ENCODE measurements at places on chromosomes 12 and 14.

DNA sequence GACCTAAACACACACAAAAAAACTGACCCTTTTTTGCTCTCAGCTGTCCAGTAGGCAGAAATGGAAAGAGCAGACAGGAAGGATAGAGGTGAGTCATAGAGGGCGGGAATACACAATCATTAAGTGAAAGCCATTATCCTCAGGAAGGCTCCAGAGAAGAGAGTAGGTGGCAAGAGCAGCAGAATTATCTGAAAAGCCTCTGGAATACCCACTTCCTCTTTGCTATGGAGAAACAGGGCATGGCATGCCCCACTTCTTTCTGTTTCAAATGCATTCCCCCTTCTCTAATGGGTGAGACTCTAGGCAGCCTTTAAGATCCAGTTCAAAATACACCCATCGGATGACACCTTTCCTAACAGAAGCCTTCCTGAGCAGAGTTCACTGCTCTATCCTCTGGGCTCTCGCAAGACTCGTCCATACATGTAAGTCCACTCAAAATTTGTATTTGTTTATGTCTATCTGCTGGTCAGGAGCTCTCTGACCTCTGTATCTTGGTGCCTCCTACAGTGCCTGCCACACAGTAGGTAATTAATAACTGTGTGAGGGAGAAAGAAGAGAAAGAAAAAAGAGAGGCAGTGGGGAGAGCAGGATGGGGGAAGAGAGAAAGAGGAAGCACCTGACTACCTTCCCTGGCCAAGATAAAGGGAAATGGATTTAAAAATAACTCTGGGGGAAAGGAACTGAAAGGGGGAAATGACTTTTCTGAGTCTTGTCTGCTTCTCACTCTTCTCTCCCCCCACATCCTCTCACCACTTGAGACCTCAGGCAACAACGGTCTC lies 8.5 kb downstream of the KLHL33 start:
- no peak for DNase-seq

GRCh38 chr14:96486705-96487104 lies 15.5 kb upstream of the PAPOLA start:
- no peak for DNase-seq

- DNase-seq: no peak
Observed at GRCh38 chr14:23025151-23025814, 9.4 kb downstream of the PSMB5 start.

DNA sequence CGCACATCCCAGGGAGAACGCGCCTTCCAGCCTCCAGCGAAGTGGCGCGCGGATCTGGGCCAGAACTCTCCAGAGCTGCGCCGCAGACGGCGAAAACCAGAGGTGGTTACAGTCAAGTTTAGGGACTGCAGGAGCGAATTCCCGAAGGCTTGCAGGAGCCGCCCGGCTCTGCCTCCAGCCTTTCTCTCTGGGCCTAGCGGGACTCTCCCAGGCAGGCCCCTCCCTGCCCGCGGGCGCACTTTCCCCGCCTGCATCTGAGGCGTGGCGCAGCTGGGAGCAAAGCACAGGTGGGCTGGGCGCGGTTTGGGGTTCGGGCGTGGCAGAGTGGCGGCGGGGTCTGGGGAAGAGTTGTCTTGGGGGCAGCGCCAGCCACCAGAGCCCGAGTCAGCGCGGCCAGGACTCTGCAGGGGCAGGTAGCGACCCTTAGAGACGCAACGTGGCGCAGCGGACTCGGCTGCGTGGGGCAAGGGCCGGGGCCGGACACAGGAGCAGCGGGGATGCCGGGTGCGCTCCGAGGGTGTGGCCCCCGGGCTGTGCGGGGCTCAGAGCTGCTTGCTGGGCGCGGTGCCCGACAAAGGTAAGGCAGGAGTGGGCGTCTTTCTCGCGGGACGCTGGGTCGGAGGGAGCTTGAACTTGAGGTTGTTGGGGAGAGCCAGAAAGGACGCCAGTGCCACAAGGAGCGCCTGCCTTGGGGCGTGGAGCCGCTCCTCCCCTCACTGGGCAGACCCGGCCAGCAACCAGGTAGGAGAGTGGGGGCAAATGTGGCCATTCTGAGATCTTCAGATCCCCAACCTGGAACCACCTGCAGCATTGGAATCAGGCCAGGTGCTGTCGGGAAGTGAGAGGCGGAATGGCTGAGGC lies 1126.0 kb downstream of the AACS start:
- no peak for DNase-seq

DNA sequence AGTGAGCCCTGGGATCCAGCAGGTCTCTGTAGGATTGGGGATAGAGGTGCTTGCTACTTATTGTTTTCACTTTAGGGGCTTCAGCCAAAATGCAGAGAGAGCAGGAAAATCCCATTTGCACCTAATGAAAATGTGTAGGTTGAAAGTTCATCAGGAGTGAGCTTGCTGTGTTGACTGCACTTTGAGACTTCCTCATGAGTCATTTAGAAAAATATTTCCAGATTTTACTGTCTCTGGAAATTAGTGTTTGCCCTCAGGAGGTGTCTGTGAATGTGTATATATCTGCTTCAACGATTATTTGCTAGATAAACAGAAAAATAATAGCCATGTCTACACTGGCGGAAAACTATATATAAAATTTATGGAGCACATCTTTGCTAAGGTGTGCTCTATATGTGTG lies 159.3 kb downstream of the CAND1 start:
- no peak for DNase-seq

DNA sequence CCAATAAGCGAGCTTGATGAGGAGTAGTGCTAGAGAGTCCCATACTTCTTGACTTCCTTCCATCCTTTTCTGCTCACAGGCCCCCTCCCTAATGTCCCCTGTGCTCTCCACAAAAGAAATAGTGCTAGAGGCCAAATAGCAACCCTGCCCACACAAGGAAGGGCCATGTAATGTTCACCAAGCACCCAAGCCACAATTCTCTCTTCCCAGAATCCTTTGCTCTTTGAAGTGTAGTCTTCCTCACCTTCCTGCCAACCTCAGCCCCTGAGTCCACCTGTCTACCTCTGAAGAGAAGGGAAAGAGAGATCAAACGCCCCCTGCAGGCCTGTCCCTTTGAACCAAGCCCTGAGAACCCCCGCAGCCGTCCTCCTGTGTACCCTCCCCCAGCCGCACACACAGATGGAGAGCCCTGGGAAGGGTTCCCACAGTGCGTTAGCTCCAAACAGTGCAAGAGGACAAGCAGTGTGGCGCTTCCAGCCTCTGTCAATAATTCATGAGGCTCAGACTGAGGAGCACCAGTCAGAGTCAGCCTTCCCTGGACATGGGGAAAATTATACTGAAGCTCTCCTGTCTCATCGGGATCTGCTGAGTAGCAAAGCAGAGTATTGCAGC lies 1.9 kb upstream of the DHRS4 start:
- no peak for DNase-seq

- DNase-seq: peak; percentile 54
Observed at GRCh38 chr14:70640938-70641547, 673 bp upstream of the TTC9 start.

DNA sequence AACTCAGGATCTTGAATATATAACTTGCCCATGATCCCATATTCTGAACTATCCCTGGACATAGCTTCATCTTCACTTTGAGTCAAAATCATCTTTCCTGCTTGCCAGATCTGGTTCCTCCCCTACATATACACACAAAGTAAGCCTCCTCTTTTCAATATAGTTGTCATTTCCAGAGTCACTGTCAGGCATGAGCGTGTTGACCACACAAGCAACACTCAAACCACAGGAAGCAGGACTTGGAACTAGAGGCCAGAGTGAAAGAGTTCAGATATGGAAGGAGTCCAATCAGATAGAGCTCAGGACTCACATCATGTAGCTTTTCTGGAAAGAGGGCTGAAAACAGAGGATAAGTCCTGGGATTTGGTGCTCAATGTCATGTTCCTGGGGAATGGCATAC lies 1140.6 kb downstream of the BCL11B start:
- no peak for DNase-seq

DNA sequence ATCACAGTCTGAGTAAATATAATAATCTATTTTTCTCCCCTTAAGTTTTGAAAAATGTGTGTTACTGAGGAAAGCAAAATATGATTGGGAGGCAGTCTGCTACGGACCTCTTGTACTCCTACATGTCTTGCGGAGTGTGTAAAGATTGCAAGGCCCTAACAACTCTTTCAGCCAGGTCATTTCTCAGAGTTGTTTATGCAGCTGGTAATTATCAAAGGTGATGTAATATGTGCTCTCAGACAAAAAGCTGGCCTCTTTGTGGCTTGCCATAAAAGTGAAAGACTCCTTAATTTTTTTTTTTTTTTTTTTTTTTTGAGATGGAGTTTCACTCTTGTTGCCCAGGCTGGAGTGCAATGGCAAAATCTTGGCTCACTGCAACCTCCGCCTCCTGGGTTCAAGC lies 40.5 kb upstream of the MON2 start:
- DNase-seq: no peak

DNA sequence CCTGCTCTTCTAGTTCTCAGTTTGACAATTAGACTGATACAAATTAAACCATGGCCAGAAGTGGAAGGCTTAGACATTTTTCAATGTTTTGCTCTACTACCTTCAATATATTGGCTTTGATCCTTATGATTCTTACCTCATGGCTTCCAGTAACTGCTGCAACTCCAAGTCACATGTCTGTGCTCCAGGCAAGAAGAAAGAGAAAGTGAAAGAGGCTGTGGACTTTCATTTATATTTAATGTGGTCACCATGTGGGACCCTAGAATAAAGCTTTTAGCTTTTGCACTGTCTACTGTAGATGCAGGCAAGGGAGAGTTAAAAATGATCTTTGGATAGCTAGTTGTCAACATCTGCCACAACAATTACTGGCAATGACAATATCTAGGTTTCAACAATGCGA lies 214.3 kb upstream of the PDE3A start:
- no peak for DNase-seq

- no peak for DNase-seq
Observed at GRCh38 chr12:133129368-133130037, 571 bp downstream of the ZNF891 start.

GRCh38 chr12:21881965-21882364 lies 59.3 kb downstream of the ABCC9 start:
- no peak for DNase-seq

DNA sequence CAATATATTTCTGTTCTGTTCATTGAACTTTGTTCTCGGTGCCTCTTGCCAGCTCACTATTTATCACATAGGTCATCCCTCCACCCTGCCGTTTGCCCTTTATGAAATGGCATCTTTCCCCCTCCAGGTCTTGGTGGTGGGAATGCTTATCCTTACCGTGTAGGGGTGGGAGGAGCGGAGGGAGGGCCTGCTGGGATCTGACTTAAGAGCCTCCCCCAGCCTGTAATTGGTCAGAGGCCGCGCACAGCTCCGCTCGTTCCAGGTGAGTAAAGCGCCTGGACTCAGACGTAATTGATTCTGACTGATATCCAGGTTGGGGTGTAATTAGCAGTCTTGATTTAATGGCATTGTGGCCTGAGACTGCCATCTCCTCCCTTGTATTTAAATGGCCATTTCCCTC lies 185.3 kb downstream of the TSPAN9 start:
- DNase-seq: no peak

DNA sequence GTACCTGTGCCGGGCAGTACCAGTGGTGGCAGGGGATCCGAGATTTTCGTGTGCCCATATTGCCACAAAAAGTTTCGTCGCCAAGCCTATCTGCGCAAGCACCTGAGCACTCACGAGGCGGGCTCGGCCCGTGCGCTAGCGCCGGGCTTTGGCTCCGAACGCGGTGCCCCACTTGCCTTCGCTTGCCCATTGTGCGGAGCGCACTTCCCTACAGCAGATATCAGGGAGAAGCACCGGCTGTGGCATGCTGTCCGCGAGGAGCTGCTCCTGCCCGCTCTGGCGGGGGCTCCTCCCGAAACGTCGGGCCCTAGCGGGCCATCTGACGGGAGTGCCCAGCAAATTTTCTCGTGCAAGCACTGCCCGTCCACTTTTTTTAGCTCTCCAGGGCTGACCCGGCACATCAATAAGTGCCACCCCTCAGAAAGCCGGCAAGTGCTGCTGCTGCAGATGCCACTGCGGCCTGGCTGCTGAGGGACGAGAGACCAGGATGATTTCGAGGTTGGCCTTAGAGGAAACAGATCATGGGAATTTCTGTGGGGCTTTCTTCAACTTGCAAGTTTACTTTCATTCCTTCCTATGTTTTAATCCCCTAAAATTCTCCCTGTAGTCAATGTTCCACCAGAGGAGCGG lies 1.6 kb downstream of the INSM2 start:
- DNase-seq: no peak

DNA sequence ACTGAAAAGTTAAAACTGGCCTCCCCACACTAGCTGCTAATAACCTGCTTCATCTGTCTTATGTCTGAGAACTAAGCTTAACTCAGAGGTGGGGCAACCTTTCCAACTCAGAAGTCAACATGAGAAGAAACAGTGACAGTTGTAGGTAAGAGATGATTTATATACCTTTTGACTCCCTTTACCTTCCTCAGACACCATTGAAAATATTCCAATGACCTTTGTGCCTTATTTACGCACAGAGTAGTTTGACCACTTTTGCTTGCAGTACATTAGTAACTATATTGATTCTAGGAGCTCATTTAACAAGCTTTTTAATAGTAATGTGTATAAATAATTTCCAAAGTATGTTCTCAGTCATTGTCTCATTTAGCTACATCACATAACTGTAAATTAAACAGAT lies 77.6 kb downstream of the ALX1 start:
- no peak for DNase-seq

GRCh38 chr12:93850481-93851256 lies 173.5 kb downstream of the CRADD start:
- no peak for DNase-seq

DNA sequence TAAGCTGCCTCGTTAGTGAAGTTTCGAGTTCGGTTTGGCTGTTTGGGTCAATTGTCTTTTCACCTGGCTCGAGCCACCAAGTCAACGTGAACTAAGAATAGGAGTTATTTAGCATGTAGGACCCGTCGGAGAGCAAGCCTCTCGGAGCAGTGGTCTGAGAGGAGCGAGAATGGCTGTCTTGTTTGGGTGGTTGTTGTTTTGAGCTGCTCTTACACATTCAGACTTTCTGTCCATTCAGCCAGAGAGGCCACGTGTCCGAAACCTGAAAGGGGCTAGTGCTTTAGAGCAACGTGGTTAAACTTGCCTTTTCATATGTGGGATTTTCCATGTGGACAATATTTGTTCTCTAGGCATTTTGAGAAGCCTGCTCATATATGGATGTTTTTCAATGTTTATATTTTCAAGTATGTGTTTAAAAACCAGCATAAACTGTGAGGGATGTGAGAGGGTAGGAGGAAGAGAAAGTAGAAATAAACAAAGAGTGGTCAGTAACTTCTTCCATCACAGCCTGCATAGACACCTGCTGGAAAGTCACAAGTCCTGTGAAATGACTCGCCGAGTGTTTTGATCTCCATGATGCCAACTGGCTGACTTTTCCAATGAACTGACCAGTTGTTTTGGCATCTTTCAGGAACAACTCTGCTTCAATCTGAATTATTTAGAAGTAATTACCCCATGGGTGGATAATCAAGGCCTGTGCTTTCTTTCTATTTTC lies 221.0 kb downstream of the ASCL1 start:
- DNase-seq: no peak

Measured in CD4-positive, alpha-beta T cell treated with Interleukin-1 beta for 1 hour (primary cell).